ENCODE measurements at places on chromosomes 7 and 10. TPM values are rescaled to one million over a fixed set of nuclear protein-coding genes. Genes with fewer than 3 reads are reported as not detected.

GRCh38 chr7:7151285-7151684 is 31.1 kb upstream of the C1GALT1 start:
- DNase-seq = no peak

DNA sequence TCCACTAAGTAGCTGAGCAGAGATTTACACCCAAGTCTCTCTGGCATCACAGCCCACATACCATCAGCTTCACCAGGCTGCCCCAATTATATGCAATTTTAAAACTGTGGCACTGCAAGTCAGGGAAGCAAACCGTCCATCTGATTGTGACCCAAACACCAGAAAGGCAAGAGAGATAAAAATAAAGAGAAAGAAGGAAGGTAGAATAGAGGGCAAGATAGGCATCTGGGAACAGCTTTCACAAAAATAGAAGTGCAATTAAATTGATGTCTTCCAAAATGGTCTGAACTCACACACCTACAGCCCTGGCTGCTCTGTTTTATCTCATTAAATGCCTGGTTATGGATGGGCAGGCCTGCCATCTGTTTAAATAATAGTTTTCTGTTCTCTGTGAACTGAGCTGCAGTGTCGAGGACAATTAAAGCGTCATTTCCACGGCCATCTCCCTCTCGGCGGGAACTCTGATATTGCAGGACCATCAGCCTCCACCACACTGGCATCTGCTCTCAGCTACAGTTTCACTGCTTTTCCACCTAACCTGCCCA is 509.1 kb downstream of the INHBA start:
- DNase-seq = no peak

- DNase-seq = peak; percentile 39
Observed at GRCh38 chr10:97612386-97612785, 20.9 kb downstream of the MORN4 start.

DNA sequence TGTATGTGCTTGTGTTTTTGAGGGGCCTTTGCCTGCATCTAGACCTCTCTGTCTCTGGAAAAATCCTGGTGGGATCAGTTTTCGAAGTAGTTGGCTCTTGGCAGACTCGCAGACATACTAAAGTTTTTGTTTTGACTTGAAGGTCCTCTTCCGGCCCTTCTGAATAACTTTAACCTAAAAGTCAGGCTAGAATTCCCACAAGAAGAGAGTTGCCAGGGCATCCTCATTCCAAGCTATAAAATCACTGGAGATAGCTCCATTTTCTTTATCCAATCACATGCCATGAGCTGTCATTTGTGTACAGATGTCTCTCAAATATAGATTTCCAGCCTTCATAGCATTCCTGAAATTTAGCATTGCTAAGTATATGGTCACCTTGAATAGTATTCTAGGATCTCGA is 967.8 kb downstream of the LRMDA start:
- DNase-seq = no peak

ZNF365 gene
- 0.50 TPM for polyA plus RNA-seq

FRMPD2 gene
- 1.5 TPM for polyA plus RNA-seq

SFRP4 gene
- polyA plus RNA-seq = 2.3 TPM

- no peak for DNase-seq
Observed at GRCh38 chr7:12982178-12982577, 294.7 kb downstream of the ARL4A start.

- no peak for DNase-seq
Observed at GRCh38 chr10:122178655-122179054, 92.4 kb upstream of the BTBD16 start.

- no peak for DNase-seq
Observed at GRCh38 chr10:52801947-52802346, 29.4 kb upstream of the MBL2 start.

DNA sequence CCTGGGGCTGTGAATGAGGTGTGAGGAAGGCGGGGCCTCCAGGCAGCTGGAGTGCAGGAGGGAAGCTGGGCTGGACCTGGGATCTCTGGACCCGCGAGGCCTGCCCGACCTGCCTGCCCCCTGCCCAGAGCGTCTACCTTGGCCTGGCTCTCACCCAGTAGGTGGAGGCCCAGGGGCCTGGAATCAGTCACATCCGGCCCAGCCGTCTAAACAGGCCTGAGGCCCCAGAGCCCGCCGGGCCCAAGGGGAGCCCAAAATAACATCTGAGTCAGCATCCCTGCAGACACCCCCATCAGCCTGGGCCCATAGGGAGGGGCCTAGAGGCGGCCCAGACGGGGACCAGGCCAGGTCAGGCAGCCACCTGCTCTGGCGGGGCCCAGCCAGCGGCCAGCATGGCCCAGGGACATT is 15.1 kb upstream of the ELN start:
- no peak for DNase-seq

DNA sequence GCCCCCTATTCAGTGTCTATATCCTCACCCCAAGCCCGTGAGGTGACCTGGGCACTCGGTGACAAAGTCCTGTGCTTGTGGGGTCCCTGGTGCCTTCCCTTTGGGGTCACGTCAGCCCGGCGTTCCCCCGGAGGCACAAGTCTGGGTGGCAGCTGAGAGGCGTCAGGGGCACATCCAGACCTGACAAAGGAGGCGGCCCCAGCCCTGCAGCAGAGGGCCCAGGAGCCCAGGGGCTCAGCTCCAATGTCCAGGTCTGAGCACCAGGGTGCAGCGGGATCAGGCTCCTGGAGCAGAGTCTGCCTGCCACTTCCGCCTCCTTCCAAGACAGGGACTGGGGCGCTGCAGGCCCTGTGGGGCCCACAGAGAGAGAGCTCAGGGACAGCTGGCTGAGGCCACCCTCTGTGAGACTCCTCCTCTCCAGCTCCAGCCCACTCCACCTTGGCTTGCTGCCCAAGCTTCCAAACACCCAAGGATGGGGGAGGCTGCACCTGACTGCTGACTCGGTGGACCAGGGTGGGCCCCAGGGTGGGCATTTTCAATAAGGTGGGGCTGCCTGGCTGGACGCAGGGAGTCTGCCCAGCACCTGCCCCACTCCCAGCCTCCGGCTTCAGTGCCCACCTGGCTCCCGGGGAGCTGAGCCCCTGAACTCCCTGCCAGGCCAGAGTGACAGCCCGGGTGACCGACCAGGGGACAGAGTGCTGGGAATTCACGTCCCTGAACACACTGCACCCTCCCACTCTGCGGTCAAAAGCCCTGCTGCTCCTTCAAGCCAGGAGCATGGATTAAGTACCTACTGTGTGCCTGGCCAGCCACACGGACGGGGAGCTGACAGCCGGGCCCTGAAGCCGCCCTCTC is 1.0 kb upstream of the KNDC1 start:
- DNase-seq = peak; percentile 57

DNA sequence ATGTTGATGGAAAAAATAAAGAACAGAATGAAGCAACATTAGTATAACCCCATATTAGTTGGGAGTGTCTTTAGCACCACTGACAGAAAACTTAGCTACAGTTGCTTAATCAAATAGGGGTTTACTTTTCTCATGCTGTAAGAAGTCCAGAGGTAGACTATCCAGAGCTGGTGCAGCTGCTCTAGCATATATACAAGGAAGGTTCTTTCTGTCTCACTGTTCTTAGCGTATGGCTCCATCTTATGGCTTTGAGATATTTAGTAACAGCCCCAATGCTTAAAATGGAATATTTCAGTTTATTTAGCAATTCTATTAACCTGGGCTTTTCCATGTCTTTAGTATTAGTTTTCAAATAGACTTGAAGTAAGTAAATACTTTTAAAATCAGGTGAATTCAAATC is 15.2 kb upstream of the WNT2 start:
- DNase-seq = no peak

- DNase-seq = no peak
Observed at GRCh38 chr10:110103921-110104461, 96.2 kb downstream of the ADD3 start.

C10orf120 gene
- polyA plus RNA-seq = not detected

- DNase-seq = no peak
Observed at GRCh38 chr7:37993060-37993501, 72.6 kb downstream of the EPDR1 start.

DNA sequence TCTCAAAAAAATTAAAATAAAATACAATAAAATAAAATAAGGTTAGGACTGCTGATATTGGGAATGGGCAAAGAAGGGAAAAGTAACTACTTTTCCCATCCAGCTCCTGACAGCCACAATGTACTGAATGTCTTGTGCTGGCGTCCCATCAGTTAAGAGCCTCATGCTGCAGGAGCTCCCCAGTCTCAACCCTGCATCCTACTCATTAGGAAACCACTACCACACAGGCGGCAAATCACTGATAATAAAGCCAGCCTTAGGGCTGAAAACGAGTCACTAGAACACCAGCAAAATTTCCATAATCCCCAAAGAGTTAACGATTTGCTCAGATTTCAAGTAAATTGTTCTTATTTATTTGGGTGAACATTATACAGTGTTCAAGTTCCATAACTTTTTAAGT is 4.3 kb downstream of the YWHAG start:
- DNase-seq = no peak

DNA sequence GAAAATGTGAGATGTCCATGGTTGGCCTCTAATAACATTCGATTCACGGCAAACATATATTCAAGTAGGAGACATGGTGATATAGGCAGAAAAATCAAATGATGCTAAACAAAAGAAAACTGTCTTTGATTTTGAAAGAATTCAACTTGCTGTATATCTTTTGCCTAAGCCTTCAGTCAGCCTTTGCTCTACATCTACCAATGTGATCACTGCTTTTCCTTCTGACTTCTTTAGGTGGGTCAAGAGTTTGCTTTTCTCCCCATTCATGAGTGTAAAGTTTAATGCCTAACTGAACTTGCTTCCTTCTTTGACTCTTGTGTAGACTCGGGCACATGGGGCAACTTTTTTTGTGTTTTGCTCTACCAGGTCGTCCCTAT is 417 bp upstream of the HIF1AN start:
- DNase-seq = no peak

GRCh38 chr10:80414142-80414895 is 6.0 kb downstream of the PRXL2A start:
- DNase-seq = peak; percentile 76

C10orf67 gene
- polyA plus RNA-seq = 2.2 TPM

GRCh38 chr7:143456992-143457793 is 13.9 kb downstream of the TAS2R60 start:
- DNase-seq = no peak

DNA sequence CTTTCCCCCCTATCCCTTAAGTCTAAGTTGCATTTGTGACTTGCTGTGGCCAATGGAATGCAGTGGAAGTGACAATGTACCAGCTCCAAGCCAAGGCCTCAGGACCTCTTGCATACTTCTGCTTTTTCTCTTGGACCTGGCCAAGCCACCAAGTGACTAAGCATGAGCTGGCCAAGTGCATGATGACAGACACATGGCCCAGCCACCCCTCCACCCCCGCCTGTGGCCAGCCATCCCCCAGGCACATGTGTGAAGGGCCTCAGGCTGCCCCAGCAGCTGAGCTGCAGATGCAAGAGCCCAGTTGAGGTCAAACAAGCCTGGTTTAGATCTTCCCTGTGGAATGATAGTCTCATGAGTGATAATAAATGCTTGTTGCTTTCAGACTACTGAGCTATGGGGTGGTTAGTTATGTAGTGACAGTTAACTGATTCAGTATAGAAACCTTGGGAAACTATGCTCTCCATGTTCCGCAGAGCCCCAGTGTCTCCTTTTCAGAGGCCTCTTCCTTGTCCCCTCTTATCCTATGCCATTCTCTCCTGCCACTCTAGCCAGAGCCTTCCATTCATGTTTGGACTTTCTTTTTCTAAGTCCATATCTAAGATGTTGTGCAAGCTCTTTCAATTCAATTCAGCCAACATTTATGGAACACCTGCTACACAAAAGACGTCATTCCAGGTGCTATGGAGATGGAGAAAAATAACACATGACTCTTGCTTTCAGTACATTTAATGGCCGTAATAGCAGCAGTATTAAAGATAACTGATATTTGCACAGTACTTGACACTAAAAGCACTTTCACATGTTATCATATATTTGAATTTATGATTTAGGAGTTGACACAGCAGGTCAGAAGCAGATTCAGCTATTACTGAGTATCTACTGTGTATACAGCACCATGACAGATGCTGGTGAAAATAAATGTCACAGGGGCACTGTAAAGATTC is 55.5 kb upstream of the LOXL4 start:
- no peak for DNase-seq

- DNase-seq = no peak
Observed at GRCh38 chr10:19659920-19660655, 156.1 kb upstream of the PLXDC2 start.

LIPM gene
- polyA plus RNA-seq = not detected

DNA sequence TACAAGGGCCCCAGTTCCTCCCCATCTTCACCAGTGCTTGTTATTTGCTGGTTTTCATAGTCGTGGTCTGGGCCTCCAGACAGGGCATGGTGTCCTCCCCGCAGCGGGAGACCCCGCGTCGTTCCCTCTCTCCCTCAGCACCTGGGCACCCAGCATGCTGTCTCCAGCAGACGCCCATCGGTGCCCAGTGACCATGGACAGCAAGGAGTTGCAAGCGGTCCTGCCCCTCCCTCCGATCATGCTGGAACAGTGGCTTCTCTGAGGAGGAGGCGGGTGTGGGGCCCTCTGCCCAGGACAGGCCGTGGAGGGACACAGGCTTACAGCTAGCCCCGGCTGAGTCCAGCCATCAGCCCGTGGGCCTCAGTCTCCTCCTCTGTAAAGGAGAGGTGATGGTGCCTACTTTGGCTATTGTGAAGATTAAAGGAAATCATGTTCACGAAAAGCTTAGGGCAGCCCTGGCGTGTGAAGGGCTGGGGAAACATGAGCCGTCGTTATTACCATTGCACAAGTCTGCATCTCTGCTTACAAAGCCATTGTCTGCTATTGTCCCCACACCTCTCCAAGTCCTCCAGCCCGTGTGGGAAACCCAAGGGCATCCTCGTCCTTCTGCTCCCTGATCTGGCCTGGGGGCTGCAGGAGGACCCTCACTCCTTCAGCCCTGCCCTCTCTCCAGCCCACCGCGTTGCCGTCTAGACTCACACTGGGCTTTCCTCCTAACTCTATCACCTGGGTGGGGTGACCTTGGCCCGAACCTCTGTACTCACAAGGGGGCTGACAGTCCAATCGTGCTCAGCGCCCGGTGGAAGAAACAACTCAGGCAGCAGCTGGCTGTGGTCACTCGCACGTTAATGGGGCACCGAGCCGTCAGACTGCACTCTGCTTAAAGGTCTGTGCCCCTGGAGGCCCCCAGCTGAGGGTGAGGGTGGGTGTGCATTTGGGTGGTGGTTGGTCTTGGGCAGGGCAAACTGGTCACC is 29.9 kb downstream of the EN2 start:
- DNase-seq = no peak

GRCh38 chr10:75234683-75235374 is 928 bp downstream of the COMTD1 start:
- no peak for DNase-seq

Data from renal pelvis (tissue), 12 donors.